ENCODE measurements at places on chromosomes 2 and 18.

GRCh38 chr2:231696004-231696367, 12.3 kb upstream of the PTMA start:
- no peak for DNase-seq

GRCh38 chr2:118464046-118464445, 375.8 kb downstream of the INSIG2 start:
- DNase-seq: no peak

- no peak for DNase-seq
Measured at GRCh38 chr18:57772387-57772799, 30.7 kb downstream of the ATP8B1 start.

- DNase-seq: no peak
Measured at GRCh38 chr2:197297266-197297665, 13.3 kb downstream of the ANKRD44 start.

- no peak for DNase-seq
Measured at GRCh38 chr2:141109633-141110032, 1021.2 kb downstream of the LRP1B start.

GRCh38 chr2:35343135-35343534, 1012.4 kb upstream of the CRIM1 start:
- DNase-seq: no peak

GRCh38 chr2:226873051-226873620, 37.3 kb downstream of the RHBDD1 start:
- DNase-seq: no peak

GRCh38 chr18:55136258-55136657, 177.0 kb upstream of the CCDC68 start:
- DNase-seq: no peak

DNA sequence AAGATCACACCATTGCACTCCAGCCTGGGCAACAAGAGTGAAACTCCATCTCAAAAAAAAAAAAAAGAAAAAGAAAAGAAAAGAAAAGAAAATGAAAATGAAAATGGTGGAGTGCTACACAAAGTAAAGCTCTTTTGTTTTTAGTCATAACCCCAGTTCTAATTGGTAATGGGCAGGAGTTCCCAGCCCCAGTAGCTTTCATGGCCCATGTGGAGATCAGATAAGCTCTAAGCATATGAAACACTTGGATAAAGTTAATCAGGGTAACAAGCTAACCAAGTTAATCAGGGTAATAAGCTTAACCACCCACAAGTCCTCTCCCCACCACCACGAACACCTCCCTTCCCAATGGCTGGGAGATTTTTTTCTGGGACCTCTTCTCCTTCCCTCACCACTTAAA, 240.8 kb downstream of the BCL11A start:
- DNase-seq: no peak

GRCh38 chr2:165778653-165779451, 15.2 kb downstream of the GALNT3 start:
- DNase-seq: no peak

- no peak for DNase-seq
Measured at GRCh38 chr2:149903626-149904025, 316.1 kb upstream of the MMADHC start.

GRCh38 chr2:163456953-163457743, 278.7 kb downstream of the FIGN start:
- no peak for DNase-seq

DNA sequence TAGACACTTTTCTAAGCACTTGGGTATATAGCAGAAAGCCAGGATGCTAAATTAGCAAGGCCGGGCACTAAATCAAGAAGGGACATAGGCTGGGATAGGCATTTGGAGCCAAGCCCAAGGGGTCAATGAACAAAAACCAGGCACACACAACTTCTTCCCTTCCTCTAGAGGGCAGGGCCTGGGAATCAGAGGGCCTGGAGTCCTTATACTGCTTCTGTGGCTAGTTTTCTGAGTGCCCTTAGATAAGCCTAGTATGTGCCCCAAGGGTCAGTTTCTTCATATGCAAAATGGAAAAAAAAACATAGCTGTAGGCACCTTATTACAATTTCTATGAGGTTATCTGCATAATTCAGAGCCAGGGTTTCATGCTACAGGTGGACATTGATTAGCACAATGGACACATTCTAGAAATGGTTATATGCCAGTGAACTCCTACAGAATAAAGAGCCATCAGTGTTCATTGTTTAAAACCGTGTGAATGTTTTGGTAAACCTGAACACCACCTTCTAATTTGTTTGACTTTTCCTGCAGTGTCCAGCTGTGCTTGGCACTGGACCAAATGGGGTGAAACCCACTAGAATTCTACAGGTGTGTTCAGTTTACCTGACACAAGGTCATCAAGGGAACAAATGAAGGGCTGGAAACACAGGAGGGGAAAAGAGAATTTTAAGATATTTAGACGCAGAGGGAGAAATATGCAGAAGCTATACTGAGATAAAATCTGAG, 49.6 kb downstream of the PAX8 start:
- no peak for DNase-seq

GRCh38 chr18:991441-991840, 86.8 kb downstream of the ADCYAP1 start:
- no peak for DNase-seq

GRCh38 chr2:26176279-26176615, 3.4 kb downstream of the GAREM2 start:
- no peak for DNase-seq

DNA sequence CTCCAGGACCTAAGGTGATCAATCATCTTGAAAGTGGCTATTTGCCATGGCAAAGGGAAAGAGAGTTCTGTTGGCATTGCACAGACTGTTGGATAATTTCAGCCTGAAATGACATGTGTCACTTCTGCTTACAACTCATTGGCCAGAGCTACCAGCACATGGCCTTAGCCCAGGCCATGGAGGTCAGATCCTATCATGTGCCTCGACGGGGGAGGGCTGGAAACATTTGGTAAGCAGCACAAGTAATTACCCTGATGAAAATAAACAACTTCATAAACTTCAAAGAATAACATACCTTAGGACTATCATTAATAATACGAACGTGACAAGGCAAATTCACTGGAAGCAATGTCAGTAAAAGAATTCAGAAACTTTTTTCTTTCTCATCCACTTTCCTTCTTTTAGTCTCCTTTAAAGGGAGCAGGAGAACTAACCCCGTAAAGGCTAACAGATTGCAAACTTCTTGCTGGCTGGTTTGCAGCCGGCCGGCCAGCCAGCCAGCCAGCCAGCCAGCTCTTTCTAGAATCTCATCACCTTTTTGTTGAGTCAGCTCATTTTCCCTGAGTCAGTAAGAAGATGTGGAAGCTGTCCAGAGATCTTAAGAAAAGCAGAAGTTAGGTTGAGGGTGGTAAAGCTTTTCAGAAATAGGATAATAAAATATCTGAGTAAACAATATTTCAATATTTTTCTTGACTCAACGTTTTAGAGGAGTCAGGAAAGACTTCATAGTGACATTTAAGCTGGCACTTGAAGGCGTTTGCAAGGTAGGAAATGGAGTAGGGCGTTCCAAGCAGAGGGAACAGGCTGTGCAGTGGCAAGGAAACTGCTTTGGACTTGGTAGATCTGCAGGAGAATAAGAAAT, 31.9 kb downstream of the CNRIP1 start:
- no peak for DNase-seq

DNA sequence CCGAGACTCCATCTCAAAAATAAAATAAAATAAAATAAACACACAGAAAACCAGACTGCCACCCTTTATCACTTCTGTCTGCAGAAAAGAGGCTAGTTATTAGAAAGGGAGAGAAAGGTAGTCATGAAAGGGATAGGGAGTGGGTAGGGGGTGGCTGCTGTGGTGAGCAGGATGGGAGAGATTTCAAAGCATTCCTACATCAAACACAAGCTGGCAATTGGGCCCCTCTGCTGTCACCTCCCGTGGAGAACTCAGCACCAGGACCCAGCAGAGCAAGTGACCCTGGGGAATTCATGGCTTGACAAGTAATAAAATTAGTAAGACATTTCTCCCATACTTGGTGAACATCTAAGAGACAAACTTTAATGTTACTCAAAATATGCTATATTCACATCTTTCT, 3.7 kb upstream of the HOXD1 start:
- DNase-seq: no peak

DNA sequence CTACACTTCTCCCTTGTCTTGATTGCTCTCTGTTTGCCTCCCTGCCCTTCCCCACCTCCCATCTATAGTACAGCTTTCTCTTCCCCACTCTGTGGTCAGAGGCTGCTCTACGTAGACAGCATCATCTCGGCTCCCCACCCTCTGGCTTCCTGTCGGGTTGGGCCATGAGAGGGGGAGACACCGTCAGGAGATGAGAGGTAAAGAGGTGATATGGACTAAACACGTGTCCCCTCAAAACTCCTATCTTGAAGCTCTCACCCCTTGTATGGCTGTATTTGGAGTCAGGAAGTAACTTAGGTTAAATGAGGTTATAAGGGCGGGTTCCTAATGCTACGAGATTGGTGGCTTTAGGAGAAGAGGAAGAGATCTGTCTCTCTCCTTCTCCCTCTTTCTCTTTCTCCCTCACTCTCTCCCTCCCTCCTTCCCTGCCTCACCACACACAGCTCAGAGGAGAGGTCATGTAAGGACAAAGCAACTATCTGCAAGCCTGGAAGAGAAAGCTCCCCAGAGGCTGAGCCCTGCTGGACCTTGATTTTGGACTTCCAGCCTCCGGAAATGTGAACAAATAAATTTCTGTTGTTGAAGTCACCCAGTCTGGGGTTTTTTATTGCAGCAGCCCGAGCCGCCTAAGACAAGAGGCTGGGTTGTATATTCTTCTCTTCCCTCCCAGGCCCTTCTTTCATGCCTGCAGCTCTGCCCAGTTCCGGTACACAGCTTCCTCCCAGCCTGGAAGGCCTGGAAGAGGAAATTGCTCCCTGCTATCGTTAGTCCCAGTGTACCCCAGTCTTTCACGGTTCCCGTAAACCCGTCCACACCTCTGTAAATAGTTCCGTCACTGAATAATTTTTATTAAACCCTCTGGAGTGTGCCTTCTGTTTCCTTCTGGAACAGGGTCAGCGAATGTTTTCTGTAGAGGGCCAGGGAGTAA, 138.0 kb downstream of the AKAIN1 start:
- no peak for DNase-seq

GRCh38 chr2:219229305-219230058, at the start of the genes ANKZF1 and ATG9A:
TSS of gene ANKZF1 (plus strand) at chr2:219229806. CDS start at chr2:219230258, 452 bp downstream.
TSS of gene ATG9A (minus strand) at chr2:219229636. CDS start at chr2:219228024, 1,612 bp downstream.
- peak; percentile 99 for DNase-seq

DNA sequence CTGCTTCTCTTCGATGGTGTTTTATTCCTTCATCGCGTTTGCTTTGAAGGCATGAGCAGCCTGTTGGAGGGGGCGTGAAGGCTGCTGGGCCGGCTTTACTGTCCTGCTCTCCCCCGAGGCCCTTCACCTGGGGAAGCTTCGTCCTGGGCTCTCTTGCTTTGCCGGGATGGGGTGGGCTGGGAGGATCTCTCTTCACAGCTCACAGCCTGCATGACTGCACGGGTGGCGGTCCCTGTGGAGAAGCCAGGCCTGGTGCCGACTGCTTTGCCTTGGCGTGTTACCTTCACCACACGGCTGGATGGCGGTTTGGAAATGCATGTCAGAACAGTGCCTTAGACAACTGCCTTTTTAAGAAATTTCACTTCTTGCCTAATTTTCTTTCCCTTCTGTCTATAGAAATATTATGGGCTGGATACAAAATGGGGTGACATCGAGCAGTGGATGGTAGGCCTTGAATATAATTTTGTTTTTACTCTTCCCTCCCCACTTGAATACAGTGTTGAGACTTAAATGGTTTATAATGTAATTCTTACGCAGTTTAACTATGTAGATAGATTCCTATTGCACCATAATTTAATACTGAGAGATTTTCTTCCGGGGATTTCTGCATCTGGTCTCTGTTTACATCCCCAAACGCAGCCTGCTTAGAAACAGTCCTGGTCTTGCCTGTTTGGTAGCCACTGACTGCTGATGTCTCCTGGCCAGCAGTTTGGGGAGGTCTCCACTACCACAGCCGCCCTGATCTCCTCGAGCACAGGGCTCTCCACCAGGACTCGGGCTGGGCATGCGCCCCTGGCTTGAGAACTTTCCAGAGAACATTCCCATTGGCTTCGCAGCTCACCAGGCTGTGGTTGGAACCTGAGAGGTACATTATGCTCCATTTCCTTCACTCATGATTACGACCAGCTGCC, 81.0 kb upstream of the RBM44 start:
- DNase-seq: no peak

- peak; percentile 14 for DNase-seq
Measured at GRCh38 chr2:45882707-45883602, 231.5 kb downstream of the PRKCE start.

DNA sequence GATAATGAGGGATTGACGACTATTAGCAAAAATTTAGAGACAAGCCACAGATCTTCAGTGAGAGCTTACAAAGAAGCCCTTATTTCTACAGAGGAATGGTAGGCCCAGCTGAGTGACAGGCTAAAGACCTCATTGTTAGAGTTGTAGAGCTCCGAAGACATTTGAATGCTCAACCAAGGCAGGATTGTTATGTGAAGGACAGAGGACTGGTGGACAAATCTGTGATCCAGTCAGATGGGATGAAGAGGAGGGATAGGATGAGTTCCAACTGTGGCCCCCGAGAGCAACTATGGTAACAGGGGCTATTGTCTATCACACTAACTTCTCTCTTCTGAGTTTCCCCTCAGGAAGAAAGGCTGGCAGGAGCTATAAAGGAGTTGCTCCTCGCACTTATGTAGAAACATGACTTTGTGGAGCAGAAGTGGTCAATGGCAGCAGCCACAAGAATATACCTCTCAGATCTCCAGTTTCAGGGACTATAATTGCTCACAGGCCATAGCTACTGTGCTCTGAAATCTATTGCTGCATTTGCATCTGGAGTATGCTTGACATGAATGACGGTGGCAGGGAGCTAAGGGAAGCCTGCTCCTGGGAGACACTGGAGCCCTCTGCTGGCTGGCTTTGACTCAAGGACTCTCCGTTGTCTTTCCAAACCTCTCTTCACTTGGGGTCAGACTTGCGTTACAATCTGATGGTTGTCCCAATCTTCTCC, 50.3 kb upstream of the GREB1L start:
- DNase-seq: no peak

DNA sequence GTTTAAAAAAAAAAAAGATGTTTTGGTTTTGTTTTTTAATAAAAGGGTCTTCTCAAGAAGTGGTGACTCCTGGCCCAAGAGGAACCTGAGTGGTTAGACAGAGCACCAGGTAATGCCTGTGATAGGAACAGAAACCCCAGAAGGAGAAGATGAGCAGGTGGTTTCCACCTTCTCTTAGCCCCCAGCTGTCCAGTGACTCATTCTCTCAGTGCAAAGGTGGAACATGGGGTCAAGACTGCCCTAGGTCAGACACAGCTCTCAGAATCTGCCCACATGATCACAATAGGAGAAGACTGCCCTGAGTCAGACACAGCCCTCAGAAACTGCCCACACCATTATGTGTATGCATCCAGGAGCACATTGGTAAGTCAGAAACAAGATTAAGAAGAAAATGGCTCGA, 61.8 kb downstream of the TBC1D8 start:
- DNase-seq: no peak

- no peak for DNase-seq
Measured at GRCh38 chr2:135744760-135745314, 3.2 kb downstream of the UBXN4 start.

GRCh38 chr2:215403441-215404347, 32.2 kb downstream of the FN1 start:
- DNase-seq: no peak
